Amniotic stem cell (primary cell): ENCODE measurements at places on chromosomes 2 and 18.

DNA sequence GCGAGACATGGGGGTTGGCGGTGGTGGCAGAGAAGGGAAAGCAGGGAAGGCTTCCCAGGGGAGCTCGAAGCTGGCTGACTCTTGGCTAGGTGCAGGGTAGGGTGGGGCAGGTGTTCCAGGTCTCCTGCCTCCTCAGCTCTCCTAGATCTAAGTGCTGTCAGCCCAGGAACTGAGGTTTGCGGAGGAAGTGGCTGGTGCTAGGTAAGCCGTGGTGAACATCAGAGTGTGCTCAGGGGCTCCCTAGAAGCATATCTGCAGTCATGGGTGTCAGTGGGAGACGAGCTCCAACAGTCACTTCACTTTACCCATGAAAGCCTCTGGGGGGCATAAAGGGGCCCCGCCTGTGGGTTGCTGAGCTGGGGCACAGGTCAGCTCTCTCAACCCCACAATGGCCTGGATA is 34.1 kb downstream of the ARHGEF4 start:
- DNase-seq, result no peak

GRCh38 chr2:212427638-212428037 is 111.0 kb downstream of the ERBB4 start:
- no peak for DNase-seq

GRCh38 chr18:47935321-47936055 is 5.0 kb upstream of the SMAD2 start:
- no peak for DNase-seq

DNA sequence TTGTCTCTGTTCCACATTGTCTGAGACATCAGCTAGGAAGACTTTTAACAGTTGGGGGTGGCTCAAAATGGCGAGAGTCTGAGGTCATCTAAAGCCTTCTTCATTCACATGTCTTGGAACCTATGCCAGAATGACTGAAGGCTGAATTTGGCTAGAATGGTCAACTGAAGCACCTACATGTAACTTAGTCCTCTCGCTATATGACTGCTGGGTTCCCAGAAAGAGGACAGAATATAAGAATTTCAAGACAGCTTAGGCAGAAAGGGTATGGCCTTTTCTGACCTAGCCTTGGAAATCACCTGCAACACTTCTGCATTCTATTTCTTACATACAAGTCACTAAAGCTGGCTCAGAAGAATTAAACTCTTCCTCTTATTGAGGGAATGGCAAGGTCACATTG is 75.6 kb upstream of the OTX1 start:
- DNase-seq, result no peak

- DNase-seq, result no peak
Observed at GRCh38 chr2:120541553-120541932, 194.1 kb upstream of the GLI2 start.

DNA sequence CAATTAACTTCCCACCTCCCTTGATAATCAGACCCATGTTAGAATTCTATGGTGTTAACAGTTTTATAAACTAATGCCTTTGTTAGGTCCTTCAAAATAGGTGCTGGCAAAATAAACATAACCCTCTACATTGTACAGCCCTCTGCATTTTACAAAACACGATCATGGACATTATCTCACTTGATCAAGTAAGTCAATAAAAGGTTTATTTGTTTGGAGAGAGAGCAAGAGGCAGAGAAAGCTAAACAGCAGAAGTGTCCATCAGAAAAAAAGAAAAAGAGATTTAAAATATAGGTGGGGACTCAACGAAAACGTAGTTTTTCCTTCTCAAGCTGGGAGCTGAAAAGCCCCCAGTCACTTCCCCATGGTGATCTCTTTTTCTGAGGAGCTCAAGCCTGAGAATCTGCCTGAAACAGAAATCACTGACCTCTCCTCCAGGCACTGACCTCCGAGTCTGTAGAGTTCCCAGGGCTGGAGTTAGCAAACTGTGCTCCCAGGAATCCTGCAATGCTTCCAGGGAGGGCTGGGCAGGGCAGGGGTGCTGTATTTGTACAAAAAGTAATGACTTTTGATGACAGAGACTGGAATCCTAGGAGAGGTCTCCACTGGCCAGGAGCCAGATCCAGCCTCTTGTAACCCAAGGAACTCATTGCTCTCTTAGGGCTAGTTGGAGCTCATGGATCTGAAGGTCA is 137.8 kb upstream of the KLHL29 start:
- DNase-seq, result no peak
